ENCODE measurements at places on chromosomes 2 and 18. TPM values are rescaled to one million over a fixed set of nuclear protein-coding genes. Genes with fewer than 3 reads are reported as not detected.

The SLC9A4 gene
- 0.84 TPM for total RNA-seq

The KIAA2012 gene
- total RNA-seq: not detected

The CHAC2 gene
- total RNA-seq: 30.9 TPM

The ABCG5 gene
- total RNA-seq: not detected

The CCDC85A gene
- total RNA-seq: 14.0 TPM

The SNTG2 gene
- 0.86 TPM for total RNA-seq

The UBXN2A gene
- total RNA-seq: 36.5 TPM

The ATP8B1 gene
- total RNA-seq: 38.8 TPM

The UPP2 gene
- not detected for total RNA-seq

The OTX1 gene
- total RNA-seq: 0.41 TPM

The SLC19A3 gene
- 0.10 TPM for total RNA-seq

DNA sequence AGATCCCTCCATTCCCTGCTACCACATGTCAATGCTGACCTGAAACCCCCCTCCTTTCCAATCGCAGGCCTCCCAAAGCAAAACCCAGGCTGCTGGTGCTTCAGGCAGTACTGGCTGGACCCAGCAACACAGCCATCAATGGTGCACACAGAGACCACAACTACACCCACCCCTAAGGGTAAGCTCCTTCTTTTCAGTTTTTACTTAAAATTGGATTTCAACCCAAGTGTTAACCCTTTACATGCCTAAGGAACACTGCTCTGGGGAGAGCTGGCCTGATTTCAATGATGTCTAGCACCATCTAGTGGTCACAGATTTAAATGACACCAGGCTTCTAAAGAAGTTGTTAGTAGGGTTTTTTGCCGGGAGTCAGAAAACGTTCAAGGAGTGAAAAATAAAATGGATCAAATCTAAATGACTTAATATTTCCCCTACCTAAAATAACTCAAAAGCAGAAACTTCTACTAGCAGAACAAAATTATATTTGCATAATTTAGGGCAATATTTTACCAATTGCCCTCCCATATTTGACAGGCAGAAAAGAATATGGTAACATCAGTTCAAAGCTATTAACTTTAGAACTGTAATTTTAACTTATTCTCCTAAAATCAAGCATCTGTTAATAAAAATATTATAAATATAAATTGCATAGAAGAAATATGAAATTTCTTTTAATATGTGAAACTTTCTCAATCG lies 24.6 kb downstream of the FECH start:
- DNase-seq: peak; percentile 17

DNA sequence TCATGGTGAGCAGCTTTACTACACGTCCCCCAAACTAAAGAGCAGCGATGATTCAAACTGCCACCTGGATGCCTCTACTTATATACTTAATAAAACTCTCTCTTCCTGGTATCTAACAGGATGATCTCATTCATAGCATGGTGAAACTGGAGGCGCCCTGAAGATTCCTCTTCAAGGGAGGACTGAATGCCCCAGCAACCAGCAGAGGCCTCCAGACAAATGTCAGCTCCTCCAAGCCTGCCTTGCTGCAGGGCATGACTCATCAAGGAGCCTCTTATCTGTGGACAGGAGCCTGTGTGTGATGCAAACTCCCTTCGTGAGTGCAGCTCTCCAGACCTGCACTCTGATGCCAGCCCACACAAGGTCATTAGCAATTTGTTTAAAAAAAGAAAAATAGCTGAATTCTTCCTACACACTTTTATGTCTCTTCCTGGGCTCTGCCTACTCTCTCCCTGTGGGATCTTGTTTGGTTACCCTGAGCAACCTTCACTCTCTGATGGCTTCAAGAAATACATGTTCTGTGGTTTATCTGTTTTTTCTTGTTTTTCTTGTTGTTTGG lies 30.2 kb downstream of the LONRF2 start:
- peak; percentile 99 for DNase-seq

DNA sequence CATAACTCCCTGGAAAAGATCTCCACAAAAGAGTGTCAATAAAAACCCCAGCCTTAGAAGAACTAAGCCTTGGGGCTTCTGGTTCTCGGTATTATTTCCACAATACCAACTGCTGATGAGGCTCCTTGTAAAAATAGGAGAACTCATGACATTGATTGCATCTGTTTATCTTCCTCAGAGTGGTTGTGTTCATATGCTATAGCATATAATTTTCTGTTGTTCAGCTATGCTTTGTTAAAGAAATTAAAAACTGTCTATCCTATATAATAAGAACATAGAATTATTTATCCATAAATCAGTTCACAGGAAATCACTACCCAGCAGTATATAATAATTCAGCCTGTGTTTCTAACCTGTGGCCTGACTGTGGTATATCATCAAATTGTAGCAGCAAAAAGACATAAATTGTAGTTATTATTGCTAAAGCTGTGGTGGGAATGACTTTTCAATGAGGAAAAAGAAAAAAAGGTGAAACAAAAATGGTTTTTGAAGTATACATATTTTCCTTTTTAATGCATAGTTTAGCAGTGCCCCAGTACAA lies 68.9 kb downstream of the SATB2 start:
- DNase-seq: no peak

DNA sequence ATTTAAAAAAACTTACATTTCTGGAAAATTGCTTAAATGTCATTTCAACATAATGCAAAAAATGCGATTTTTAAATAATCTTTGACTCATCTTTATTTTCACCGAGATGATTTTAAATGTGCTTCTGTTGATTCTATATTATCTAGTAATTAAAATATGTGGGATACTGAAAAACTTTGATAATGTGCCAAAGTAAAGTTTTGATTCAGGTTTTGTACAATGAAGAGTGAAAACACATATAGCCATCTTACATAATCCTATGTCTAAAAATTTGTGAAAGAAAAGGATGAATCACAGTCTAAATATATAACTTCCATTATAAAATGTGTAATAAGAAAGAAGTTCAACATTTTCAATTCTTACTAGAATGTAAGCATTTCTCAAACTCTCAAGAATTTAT lies 204.3 kb upstream of the ZC3H15 start:
- DNase-seq: no peak

DNA sequence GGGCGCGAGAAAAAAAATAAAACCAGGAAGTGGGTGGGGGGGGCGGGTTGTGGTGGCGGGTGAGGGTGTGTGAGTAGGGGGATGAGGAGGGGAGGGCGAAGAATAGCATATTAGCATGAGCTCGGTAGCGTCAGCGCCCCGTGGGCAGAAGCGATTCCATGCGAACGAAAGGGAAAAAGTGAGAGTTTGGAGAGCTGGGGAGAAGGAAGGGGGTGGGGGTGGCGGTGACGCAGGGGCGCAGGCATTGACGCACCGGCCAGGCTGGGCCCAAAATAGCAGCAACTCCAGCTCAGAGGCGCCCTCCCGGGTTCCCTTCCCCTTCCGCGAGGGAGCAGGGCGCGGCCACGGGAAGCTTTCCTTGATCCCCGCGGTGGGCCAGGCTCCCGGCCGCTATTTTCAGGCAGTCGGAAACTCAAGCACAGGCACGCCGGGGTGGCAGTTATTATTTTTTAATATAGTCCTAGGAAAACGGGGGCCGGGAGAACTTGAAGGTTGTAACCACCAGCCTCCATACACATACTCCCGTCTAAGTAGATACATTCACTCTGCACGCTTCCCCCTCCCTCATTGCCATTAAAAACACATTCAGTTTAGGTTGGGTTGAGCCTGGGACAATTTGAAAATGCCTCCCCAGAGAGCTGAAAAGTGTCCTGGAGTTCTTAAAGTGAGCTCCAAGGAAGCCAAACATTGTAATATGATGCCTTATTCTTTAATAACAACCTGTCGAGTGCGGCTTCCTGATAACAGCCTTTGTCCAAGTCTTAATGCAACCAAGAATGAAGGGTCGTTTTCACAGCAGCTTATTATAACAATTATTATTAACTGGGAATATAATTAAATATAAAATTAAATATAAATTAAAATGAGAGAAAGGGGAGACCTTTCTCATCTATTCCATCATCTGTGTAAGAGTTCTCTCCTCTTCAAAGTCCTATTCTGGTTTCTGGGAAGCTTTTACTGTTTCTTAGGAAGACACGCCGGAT lies 2.3 kb upstream of the NR4A2 start:
- peak; percentile 79 for DNase-seq

DNA sequence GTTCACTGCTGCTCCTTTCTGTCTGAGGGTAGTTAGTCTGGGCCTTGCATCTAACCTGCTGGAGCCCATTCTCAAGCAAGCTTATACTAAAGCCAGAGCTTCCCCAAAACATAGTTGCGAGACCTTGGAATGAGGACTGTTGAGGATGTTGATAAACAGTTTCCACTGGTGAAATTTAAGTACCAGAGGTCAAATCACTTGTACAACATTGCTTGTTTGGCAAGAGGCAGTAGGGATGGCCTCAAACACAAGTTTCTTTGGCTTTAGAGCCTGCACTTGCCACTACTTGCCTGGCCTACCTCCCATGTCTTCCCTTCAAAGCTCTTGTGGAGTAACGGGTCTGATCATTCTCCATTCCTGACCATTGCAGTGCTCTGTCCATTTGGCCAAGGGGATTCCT lies 262.7 kb downstream of the FHOD3 start:
- DNase-seq: no peak

DNA sequence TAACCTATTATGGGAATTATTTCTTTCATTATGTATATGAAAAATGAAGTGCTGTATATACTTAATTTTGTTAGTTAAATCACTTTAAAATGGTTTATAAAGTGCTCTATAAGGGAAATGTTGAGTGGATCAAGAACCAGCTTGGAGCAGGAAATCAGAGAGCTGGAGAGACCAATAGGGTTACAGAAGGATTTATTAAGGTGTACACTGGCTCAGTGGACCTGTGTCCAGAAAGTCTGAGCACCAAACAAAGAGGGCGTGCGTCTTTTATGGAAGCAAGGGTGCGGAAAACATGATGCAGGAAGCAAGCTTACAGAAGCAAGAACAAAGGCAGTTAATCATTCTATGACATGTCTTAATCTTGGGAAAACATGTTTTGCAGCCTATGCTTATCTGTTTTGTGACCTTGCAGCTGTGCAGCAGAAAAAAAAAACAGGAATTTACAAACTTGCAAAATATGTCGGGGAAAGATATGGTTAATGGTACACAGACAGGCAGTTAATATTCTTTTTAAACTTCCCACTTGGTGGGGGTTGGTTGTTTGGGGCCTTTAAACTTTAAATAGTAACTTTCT lies 65.2 kb upstream of the SLC35G4 start:
- DNase-seq: no peak

DNA sequence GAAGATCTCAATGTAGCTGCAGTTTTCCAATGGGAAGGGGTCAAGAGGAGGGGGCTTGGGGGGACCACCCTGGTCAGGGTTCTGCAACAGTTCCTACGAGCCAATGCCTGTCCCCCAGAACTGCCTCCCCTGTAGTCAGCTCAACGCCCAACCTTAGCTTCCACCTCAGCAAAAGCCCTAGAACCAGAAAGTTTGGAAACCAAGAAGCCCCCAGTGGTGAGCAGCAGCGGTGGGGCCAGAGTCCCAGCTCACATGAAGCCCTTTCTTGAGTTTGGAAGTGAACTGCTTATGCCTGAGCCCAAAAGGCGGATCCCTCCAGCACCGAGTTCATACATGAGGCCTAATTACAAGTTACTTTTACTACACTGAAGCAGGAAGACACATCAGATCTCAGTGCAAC lies 162.4 kb downstream of the HDAC4 start:
- no peak for DNase-seq

- no peak for DNase-seq
Measured at GRCh38 chr18:815353-815752, 3.3 kb upstream of the YES1 start.

DNA sequence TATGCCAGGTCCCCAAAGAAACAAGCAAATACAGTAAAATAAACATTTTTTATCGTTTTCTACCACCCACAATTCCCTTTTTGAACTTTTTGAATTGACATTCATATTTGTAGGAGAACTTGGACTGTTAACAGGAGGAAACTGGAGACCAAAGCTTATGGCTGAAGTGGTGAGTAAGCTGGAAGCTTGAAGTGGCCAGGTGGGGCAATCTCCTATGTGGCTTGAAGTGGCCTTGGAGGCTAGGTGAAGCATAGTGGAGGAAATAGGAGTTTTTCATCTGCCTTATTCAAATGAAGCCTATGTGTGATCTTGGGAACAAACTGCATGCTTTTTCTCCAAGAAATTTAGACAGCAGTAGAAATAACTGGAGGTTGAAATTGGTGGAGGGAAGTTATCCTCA lies 962.9 kb upstream of the FANCL start:
- DNase-seq: no peak

- no peak for DNase-seq
Measured at GRCh38 chr2:191029280-191029950, 15.4 kb upstream of the STAT1 start.

Measured in A172 (cell line).